Femur (tissue), 1 donor: ENCODE measurements at places on chromosomes 5 and 9.

DNA sequence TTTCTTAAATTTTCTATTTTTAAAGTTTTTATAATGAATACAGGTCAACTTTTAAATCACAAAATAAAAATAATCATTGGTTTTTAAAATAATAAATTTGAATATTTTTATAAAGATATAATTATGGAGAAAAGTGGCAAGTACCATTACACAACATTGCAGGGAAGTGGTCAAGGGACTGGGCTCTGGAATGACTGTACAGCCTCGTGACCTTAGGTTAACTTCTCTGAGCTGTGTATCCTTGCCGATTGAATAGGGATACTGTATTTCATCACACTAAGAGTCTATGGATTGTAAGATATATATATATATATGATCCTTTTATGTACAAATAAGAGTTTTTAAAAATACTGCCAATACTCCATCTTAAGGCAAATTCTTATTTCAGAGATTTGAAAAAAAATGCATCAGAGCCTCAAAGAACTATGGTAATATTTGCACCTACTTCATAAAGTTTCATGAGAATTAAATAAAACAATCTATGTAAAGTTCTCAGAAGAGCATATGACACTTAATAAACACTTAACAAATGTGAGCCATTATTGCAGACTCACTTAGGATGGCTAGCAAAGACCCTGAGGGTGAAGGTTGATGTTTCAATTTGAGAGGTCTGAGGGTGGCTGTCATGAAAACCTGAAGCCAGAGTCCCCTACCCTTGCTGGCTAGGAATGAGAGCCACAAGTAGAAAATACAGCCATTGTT lies 136.5 kb downstream of the CCDC192 start:
- DNase-seq, result no peak

- no peak for DNase-seq
Observed at GRCh38 chr9:88443480-88444113, 55.4 kb downstream of the SPIN1 start.

- no peak for DNase-seq
Observed at GRCh38 chr5:10902145-10902544, 141.1 kb upstream of the DAP start.

- DNase-seq, result no peak
Observed at GRCh38 chr5:62732677-62733121, 154.1 kb downstream of the LRRC70 start.

DNA sequence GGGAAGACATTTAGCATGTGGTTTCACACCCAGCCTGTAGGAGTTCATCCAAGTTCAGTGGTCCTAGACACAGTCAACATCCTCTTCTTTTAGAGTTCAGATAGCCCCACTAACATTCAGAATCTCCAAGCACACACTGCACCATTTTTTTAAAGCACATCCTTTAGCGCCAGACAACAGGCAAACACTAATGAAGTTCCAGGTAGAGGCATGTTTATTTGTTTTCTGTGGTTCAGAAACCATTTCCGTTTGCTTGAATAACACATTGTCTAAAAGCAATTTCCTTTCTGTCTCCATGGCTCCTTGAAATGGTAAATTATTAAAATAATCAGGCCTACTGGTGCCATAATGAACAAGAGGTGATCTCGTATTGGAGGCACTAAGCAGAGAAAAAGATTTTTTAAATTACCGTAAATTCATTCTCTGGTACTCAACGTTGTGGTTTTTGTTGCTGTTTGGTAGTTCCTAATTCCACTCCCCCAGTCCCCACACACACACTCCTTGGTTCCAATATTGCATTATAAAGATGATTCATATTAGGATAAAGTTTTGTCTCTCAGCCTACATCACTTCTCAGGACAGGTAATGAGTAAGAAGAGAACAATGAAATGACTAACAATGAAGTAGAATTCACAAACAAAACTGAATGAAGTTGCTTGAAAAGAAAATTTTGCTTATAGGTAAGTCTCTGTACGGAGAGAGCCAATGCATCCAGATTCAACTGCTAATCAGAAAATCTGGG lies 153.1 kb downstream of the PCSK1 start:
- DNase-seq, result no peak

- DNase-seq, result no peak
Observed at GRCh38 chr5:180799194-180799593, 3.4 kb downstream of the MGAT1 start.

GRCh38 chr9:105503881-105504280 lies 54.0 kb upstream of the FKTN start:
- DNase-seq, result no peak

GRCh38 chr9:21852754-21853153 lies 50.3 kb downstream of the MTAP start:
- no peak for DNase-seq

- DNase-seq, result no peak
Observed at GRCh38 chr5:79241535-79241979, 5.6 kb downstream of the JMY start.

- no peak for DNase-seq
Observed at GRCh38 chr5:90641528-90641927, 82.9 kb downstream of the ADGRV1 start.

GRCh38 chr5:138953387-138954256 lies 78.5 kb upstream of the LRRTM2 start:
- DNase-seq, result peak; percentile 89

DNA sequence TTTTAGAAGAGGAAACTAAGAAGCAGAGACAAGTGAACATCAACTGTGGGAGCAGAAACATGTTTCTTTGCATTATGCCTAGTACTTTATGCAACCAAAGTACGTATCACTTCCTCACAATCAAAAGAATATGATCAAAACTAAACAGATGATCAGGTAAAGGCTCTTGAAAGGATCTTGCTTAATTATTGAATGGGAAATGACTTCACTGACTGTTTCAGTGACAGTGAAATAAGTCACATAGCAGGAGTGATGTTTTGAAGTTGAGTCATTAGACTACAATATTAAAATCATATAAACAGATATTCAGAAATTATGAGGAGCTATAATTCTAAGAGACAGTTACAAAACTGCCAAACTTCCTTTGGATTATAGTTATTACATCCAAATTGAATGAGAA lies 527.3 kb downstream of the MTRR start:
- DNase-seq, result no peak

DNA sequence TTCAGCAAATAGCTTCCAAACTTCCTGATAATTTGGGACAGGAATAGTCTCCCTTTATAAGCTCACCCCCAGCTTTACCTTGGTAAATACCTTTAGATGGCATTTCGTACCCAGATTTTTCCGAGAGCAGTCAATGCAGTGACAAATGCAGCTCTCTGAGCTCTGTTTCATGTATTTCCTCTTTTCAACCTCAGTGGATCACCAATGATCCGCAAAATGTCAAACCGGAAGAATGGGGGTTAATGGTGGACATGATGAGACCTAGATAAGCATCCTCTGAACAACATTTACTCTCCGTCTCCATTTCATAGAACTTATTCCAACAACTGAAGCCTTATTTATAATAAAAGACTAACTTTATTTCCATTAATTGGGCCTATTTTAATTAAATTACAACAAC lies 227.3 kb downstream of the MCTP1 start:
- DNase-seq, result no peak

DNA sequence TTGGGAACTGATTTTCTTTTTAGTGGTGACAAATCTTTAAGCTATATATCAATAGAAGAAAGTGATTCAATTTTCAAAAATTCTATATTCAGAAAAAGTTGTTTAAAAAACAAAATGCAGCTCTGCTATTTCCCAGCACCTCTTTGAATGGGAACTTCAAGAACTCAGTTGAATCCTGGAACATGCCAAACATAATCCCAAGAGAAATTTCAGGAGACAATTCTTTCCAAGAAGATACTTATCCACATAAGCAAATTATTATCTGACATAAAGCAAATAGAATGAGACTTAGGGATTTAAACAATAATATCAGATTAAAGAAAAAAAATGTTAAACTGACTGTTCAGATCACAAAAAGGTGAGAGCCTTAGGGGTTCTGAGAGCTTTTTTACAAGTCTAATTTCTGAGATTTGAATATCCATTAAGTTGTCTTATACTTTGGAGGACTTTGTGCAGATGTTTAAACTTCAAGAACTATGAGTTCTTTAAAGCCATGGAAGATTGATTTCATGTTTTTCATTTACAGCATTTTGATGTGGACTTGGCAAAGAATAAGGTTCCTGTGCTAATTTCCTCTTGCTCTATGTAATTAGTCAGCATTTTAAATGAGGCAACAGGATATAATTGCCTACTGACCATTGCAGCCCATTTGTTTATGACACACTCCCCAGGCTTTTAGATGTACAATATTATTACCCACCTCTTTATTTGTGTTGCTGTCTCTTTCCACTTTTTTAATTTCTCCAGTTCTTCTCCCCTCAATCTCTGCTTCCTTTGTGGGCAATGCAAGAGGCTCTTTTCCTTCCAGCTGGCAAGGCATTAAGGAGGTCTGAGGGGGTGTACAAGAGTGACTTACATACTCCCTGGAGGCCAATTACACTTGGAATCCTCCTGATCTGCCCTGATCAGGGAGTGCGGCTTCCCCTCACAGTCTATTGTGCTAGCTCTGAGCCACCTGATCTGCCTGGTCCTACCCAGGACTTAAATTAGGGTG lies 419.1 kb downstream of the NR2F1-AS1 start:
- no peak for DNase-seq

DNA sequence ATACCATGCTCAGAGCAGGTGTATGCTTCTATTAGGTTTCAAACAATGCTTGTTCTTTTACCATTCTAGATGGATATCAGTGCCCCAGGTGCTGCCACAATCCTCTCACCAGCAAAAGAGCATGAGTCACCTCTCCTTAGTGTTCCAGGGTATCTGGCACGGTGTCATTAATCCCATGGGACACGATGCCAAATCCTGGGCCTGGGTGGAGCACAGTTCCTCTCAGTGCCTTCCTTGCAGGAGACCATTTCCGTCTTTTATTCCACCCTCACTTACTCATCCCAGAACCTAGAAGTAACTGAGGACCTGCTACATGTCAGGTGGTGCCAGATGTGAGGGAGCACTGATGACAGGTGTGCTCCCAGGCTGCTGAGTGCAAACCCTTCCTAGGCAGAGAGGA lies 1.3 kb upstream of the OR13J1 start:
- DNase-seq, result no peak

GRCh38 chr5:69516769-69517168 lies 24.2 kb downstream of the OCLN start:
- DNase-seq, result no peak
